ENCODE measurements at places on chromosomes 2 and 18.

- ATAC-seq: no peak
These were observed 19.4 kb downstream of the TMEM87B start for GRCh38 chr2:112074506-112074905.

DNA sequence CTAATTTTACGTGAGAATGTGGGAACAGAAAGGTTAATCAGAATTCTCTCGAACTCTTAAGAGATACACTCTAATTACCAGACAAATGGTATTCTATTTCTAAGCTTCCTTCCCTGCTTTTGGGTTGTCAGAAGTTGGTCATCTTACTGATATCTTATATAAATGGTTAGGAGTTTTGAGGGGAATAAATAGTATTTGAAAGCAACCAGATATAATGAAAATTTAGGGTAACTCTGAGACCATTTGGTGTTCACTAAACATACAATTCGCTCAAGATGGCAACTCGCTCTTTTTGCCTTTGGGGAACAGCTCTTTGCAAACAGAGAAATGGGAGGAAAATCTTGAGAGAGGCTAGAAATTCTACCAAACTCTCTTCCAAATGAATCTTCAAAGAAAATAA, 250.9 kb downstream of the TCF4 start:
- no peak for ATAC-seq

DNA sequence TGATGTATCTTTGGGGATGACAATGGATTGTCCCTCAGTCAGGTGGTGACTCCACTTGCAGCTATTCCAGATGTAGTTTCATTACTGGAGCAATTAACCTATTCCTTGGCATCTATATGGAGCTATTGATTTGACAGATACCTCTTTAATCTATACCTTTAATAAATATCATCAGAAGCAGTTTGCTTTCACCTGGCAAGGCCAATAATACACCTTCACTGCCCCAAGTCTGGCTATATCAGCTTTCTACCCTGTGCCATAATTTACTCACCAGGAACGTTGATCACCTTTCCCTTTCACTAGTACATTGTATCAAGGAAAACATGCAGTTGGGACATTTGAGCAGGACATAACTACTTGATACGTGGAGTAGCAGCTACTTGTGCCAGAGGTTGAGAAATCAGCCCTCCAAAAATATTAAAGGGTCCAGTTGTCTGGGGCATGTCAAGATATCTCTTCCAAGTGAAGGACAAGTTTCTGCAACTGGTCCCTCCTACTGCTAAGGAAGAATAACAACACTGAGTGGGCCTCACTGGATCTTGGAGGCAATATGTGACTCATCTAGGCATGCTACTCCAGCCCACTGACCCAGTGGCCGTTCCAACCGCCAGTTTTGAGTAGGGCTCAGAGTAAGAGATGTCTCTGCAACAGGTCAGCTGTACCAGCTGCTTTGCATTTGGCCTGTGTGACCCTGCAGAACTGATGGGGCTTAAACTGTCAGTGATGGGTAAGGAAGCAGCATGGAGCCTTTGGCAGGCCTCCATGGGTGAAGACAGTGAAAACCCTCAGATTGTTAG, 67.0 kb downstream of the PSMG2 start:
- ATAC-seq: no peak

DNA sequence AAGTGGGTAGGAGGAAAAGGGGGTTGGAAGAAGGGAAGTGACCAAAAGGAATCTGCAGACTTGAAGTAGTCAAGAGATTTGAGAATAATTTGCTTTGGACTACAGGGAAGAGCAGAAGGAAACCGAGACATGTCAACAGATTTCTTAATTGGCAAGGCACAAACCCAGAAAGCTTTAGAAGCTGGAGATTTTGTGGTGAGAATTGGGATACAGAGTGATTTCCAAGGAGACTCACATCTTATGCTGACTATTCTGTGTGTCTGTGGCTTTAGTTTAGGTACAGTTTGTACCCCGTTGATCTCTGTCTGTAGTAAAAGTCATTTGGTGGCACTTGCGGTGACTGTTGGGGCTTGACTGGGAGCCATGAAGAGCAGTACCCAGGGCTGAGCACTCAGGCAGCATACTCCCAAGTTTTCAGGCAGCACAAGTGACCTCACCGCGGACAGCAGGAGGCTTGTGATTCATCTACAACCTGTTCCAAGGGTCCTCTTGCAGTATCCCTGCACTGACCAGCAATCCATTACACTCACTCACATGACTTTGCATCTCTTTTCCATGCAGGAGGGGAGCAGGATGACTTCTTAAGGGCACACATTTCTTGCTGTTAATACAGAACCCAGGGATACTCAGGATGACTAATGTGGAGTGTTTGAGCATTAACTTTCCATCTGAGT, 97.1 kb upstream of the TNP1 start:
- ATAC-seq: no peak

- no peak for ATAC-seq
These were observed 407.2 kb upstream of the CDH7 start for GRCh38 chr18:65343571-65343970.

GRCh38 chr2:3122525-3122924, 255.1 kb downstream of the EIPR1 start:
- ATAC-seq: no peak

GRCh38 chr18:39450958-39451357, 1885.4 kb upstream of the CELF4 start:
- no peak for ATAC-seq

GRCh38 chr2:224925810-224926100, 116.5 kb downstream of the DOCK10 start:
- peak; percentile 38 for ATAC-seq

- ATAC-seq: no peak
These were observed 282.7 kb downstream of the PARD3B start for GRCh38 chr2:204827701-204828590.

GRCh38 chr2:6877402-6878304, at the start of gene RSAD2:
Gene RSAD2, plus strand, starts transcription at chr2:6877777. Its CDS starts 24 bp downstream, at chr2:6877801.
- peak; percentile 76 for ATAC-seq

DNA sequence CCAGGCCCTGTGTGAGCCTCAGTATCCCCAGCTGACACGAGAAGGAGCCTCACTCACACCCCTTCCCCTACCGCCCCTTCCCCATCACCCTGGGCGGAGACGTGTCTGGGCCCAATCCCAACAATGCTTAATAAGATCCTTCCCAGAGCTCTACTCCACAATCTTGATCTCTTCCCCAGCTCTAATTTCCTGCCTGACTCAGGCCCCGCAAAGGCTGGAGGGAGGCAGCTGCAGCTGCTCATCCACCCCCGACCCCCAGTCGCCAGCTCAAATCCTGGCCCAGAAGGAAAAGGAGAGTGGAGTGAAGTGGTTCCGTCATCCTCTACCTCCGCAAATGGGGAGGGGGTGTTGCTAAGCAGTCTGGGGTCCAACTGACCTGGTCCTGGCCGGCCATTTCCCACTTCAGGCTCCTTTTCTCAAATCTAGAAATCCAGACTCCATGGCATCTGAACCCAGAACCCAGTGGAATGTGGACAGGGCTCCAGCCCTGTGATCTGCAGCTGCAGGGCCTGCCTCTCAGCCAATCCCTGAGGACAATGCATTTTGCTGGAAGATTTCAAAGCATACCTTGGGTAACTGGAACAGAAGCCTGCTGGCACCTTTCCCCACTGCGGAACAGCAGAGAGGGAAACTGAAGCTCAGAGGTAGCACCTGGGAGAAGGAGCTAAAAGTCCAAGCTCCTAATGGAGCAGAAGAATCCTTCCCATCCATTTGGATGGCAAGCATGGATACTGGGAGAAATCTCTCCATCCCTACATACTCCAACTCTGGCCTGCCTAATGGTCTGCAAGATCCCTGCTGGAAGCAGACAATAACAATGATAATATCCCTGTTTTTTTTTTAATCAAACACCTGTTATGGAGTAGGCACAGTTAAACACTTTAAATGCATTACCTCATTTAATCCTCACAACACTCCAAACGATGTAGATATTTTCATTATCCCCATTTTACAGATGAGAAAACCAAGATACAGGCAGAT, 5.6 kb upstream of the TNS1 start:
- ATAC-seq: peak; percentile 31

DNA sequence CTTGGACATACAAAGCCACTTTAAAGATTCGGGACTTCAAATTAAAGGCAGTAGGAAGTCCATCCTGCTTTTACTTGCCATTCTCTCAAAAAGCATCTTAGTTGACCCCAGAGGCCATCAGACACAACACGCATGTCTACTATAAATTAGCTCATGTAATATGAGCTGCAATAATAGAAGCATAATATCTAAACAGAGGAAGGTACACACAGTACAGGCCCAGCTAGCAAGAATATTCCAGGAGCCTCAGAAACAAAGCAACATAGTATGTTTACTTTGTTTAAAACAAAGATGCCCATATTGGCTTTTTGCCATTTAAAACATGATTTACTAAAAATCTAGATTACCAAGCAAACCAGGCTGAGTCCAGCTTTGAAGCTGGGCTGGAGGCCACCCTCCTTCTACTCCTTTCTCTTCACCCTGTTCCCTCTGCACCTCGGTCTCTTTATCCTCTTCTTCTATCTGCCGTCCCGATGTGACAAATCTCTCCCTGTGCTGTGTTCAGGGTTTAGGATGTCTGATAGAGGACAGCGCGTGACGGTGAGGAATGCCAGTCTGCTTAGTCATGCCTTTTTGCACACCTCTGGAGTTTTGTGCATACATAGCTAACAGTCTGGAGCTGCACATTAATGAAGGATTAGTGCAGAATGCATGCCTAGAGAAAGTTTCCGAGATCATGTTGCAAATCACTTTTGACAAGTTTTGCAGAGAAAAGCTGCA, 28.2 kb downstream of the DTNA start:
- ATAC-seq: peak; percentile 82

- no peak for ATAC-seq
These were observed 16.1 kb downstream of the ACOXL start for GRCh38 chr2:110748489-110748867.

- ATAC-seq: no peak
These were observed 101.5 kb downstream of the ZNF521 start for GRCh38 chr18:25250474-25250851.

DNA sequence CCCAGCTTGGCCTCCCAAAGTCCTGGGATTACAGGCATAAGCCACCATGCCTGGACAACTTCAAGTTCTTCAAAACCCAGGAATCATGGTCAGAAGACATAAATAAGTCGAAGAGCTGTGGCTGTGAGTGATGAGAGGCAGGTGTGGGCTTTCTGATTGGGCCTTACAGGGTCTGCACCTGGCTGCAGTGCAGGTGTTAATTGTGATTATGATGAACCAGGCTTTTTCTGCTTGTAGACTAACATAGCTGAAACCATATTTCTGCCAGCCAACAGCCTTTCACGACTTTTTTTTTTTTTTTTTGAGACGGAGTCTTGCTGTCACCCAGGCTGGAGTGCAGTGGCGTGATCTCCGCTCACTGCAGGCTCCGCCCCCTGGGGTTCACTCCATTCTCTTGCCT, 14.9 kb upstream of the DTNB start:
- no peak for ATAC-seq

DNA sequence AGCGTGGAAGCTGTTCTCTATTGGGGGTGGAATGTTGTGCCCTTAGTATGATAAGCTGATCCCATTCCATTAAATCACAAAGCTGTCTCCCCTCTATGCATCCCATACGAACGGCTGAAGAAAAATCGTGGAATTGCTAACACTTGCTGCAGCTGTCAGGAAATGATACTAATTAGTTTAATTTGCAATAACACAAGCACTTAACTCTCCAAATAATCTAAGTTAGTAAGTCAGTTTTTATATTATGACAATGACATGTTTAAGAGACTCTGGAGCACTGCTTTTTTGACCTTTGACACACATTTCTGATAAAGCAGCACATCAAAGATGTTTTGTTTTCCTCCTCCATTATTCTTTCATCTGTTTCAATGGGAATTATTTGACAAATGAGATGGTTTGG, 123.7 kb upstream of the SATB2 start:
- ATAC-seq: no peak

DNA sequence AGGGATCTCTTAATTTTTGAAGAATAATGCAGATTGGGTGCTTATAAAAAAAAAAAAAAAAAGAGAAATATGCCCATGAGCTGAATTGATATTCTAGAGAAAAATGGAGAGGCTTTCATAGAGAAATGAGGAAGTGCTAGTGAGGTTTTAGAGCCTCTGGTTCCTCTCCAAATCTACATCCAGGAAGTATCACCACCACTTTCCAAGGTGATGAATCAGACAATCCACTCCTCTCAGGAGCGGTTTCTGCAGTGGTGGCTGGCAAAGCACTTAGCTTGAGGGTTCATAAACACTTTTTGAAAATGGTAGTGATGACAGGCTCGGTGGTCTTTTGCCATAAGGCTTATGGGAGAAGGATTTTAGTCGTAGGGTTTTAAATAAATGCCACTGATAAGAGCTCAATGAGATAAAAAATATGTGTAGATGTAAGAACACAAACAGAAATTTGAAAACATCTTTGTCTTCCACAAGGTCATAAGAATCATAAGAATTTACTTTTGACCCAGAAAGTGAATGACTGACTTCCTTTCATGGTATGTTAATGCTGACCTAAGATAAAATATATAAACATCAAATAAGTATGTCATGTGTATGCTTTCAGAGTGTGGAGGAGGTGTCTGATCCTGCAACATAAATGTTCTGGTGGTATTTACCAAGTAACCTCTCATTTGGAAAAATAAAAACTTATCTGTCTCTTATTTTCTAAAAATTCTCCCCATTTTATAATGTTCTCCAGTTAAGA, 42.1 kb upstream of the DSG1 start:
- no peak for ATAC-seq

GRCh38 chr2:213237251-213237650, 47.0 kb upstream of the SPAG16 start:
- ATAC-seq: peak; percentile 51

DNA sequence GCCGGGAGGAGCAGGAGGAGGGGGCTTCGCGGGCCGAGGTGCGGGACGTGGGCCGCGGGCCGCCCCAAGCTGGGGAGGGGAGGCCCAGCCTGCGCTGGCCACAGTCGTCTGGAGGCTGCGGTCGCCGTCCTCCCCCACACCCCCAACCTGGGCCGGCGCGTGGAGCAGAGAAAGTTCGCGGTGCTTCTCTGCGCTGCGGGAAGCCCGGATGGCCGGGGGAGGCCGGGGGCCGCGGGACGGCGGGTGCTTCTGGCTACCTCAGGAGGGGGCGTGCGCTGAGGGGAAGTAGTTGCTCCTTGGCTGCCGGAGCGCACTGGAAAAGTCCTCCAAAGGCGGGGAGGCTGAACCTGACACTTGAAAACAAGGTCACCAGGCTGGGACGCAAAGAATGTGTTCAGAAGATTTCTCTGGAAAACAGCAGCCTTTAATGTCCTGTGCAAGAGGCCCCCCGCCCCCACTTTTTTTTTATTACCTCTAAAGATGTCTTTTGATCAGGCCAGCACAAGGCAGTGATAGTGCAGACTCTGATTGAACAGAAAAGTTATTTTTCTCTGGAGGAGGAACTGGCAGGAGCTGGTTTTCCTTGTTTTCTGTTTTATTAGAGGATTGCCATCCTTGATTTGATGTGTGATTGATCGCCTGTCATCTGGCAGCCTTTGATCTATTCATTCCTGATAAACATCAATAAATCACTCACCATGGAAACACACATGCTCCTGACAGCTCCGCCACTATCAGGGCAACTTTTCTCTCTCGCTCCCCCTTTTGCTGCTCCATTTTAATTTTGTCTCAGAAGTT, 1.6 kb downstream of the TSHZ1 start:
- ATAC-seq: no peak
